HepG2 (cell line): ENCODE measurements at places on chromosomes 4 and X. TPM values are rescaled to one million over a fixed set of nuclear protein-coding genes. Genes with fewer than 3 reads are reported as not detected.

Gene SEC31A
- polyA plus RNA-seq, result 367 and 435 TPM in 2 replicates

Gene PDHA1
- 139 and 177 TPM in 2 replicates for polyA plus RNA-seq

Gene CXXC4
- polyA plus RNA-seq, result 0.01 TPM in 1 of 2 replicates, not detected in the other

Gene RTL3
- polyA plus RNA-seq, result not detected in 2 replicates

DNA sequence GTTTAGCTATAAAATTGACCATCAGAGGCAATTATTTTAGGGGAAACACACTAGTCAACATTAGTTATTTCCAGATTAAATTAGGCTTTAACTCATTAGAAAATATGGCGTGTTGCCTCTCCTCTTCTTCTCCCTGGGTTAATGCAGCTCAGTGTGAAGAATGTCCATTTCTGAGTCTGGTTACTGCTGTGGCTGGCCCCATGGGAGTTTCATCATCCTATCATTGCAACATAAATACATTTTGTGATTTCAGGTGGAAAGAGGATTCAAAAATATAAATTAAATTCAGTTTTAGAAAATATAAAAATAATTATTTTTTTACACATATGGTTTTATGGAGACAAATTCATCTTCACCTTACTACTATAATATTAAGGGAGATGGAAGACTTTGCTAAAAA is 288.5 kb upstream of the ARSJ start:
- no peaks in the 10 kb centered on the region for H3K27me3 ChIP-seq
- peaks cover 9% of the 10 kb centered on the region for H3K4me1 ChIP-seq
- H3K4me3 ChIP-seq, result no peak overlapping the region
- DNase-seq, result no peak

DNA sequence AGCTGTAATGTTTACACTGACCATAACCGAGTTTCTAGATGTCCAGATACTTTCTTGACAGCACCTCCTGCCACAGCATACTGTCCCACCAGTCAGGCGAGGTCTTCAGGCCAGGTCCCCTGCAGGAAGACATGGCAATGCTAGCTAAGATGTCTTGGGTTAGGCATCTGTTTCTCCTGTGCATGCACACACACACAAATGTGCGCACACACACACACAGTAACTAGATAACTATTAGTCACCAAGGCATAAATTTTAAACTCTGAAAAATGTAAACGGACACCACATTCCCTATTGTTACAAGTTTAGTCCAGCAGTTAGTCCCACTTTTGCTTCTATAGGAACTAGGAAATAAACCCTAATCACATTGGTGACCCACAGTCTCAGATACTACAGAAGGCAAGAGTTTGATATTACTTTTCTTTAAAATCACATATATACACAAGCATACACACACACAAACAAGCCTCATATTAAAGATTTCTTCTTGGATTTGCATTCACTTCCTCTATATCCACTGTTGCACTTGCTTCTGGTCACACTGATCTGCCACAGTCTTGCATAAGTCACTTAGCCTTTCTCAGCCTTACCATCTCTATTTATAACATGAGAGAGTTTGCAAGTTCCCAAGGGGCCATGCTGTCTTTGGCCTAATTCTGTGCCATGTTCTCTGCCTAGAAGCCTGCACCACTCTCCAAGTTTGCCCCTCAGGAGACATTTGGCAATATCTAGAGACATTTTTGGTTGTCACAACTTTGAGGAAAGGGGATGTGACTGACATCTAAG is 32.2 kb downstream of the IL21 start:
- H3K27ac ChIP-seq, result no peak overlapping the region
- DNase-seq, result no peak
- no peak overlapping the region for H3K4me3 ChIP-seq
- no peaks in the 10 kb centered on the region for H3K36me3 ChIP-seq
- H3K4me1 ChIP-seq, result no peaks in the 10 kb centered on the region

DNA sequence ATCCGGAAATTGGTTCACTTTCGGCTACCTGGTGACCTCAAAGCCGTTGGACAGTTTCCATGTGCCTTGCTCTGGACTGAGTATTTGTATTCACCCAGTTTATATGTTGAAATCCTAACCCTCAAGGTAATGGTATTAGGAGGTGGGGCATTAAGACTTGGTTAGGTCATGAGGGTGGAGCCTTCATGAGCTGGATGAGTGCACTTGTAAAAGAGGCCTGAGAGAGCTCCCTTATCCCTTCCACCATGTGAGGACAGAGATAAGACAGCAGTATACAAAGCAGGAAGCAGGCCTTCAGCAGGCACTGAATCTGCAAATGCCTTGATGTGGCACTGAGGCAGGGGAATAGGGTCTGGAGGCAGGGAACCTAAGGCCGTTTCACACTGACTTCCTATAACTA is 5.3 kb upstream of the OPHN1 start:
- no peak overlapping the region for H3K27ac ChIP-seq
- peaks cover 26% of the 10 kb centered on the region for H3K4me1 ChIP-seq
- H3K36me3 ChIP-seq, result no peaks in the 10 kb centered on the region
- DNase-seq, result peak; percentile 30
- H3K4me3 ChIP-seq, result no peak overlapping the region
